ENCODE measurements at places on chromosomes 4 and X.

GRCh38 chr4:30717208-30718020, 2.8 kb upstream of the PCDH7 start:
- peak; percentile 57 for DNase-seq
- peak overlapping the region; percentile 92 for H3K4me3 ChIP-seq
- H3K27ac ChIP-seq, result peak overlapping the region; percentile 93
- H3K4me1 ChIP-seq, result peaks cover 36% of the 10 kb centered on the region

- no peaks in the 10 kb centered on the region for H3K36me3 ChIP-seq
- no peaks in the 10 kb centered on the region for H3K27me3 ChIP-seq
- no peak overlapping the region for H3K27ac ChIP-seq
Observed at GRCh38 chr4:79626101-79626500, 218.1 kb upstream of the GK2 start.

DNA sequence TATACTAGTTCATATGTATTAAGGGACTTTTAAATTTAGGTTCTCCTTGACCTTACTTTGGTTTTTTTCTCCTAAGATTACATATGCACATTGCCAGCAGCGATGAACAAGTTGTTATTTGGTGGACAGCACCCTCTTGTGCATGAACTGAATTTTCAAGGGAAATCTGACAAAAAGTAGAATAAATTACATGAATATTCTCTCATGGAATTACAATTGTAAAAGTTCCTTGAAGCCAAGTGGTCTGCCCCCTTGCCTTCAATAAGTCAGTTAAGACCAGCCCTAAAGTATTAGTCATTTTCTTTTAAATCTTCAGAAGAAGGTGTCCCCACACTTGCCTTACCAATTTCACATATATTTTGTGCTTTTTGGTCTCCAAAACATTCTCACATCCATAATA, 30.7 kb upstream of the SMARCA5 start:
- peaks cover 3% of the 10 kb centered on the region for H3K4me1 ChIP-seq
- no peak overlapping the region for H3K4me3 ChIP-seq
- no peak overlapping the region for H3K27ac ChIP-seq

DNA sequence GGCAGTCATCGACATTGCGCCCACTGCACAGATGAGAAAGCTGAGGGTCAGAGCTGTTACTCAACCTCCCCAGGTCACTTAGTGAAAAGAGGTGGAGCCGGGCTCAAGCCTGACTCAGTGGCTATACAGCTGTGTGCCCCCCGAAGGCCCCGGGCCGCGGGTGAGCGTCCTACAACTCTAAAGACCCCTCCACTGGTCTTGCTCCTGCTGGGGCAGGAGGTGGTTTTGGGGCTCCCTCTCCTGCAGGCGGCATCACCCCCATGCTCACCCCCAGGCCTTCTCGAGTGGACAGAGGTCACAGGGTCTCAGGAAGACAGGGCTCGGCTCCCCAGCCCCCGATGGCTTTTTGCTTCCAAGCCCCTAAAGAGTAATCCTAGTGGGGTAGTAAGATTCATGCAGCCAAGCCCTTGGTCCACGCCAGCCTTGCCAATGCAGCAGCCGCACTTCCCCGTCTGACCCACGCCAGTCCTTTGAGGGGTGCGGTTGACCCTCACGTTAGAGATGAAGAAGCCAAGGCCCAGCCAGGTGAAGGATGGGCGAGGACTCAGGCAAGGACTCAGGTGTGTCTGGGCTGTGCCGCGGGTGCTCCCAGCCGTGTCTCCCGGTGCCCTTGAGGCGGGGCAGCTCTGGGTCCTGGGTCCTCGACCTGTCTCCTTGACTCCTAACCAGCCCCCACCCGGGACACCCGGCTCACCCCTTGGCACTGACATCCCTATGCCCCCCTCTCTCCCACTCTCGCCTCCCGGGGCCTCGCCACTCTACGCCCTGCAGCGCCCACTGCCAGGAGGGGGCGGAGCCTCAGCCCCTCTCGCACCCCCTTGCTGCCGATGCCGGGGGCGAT, 200.4 kb downstream of the AFAP1 start:
- H3K36me3 ChIP-seq, result no peaks in the 10 kb centered on the region
- no peak overlapping the region for H3K27ac ChIP-seq
- DNase-seq, result no peak
- H3K27me3 ChIP-seq, result no peaks in the 10 kb centered on the region

DNA sequence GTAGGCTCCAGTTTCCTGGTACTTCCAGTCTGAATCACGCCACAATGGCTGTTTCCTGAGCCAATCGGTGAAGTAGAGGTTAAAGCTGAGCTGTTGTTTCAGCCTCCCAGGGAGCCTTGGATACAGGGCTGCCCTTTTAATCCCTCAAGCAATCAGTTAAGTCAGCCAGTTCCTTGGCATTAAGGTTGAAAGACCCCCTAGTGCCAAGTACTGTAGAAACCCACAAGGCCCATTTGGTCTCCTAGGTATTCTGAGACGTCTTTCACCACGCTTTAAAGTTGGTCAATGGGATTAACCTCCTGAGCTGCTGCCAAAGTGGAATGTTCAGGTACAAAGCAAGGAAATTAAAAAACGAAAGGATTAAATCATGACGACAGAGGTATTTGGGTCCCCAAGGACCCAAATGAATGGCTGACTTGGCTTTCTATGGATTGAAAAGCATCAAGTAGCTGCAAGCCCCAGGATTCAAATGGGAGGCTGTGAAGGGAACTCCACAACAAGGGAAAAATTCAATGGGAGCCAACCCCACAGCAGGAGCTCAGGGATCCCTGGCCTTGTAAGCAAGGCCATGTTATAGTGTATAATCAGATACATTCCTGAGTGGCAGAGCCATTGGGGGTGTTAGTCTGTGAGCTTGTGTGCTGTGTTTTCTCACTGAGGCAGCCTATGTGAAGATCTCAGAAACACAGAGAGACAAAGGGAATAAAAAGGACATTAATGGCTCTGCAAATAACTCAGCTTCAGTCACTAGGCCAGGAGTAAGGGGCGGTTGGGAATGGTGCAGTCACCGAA, 86.0 kb downstream of the ATG4A start:
- peak overlapping the region; percentile 93 for H3K27ac ChIP-seq
- no peak for DNase-seq
- H3K27me3 ChIP-seq, result no peaks in the 10 kb centered on the region

GRCh38 chr4:157220371-157220881, at the start of gene GRIA2:
GRIA2 (plus strand) TSS chr4:157220728; CDS start chr4:157221043, 315 bp downstream.
- H3K27me3 ChIP-seq, result peaks cover 75% of the 10 kb centered on the region
- H3K27ac ChIP-seq, result no peak within 1 kb of the TSS
- DNase-seq, result peak; percentile 85
- H3K4me3 ChIP-seq, result peak within 1 kb of the TSS; percentile 89
- H3K36me3 ChIP-seq, result no peaks in the 10 kb centered on the region
- peaks cover 30% of the 10 kb centered on the region for H3K4me1 ChIP-seq
